Ascending aorta (tissue), 2 donors: ENCODE measurements at places on chromosomes 2 and 18. TPM values are rescaled to one million over a fixed set of nuclear protein-coding genes. Genes with fewer than 3 reads are reported as not detected.

The CD8B gene
- total RNA-seq, result not detected

The SERPINB12 gene
- total RNA-seq, result 0.32 TPM

The RAB6C gene
- total RNA-seq, result not detected

The MLPH gene
- total RNA-seq, result 91.0 TPM

The ABCG8 gene
- total RNA-seq, result not detected

GRCh38 chr2:45814951-45815621 is 163.6 kb downstream of the PRKCE start:
- H3K36me3 ChIP-seq, result no peaks in the 10 kb centered on the region
- H3K4me3 ChIP-seq, result no peak overlapping the region
- DNase-seq, result no peak
- no peaks in the 10 kb centered on the region for H3K4me1 ChIP-seq
- no peak overlapping the region for H3K27ac ChIP-seq

DNA sequence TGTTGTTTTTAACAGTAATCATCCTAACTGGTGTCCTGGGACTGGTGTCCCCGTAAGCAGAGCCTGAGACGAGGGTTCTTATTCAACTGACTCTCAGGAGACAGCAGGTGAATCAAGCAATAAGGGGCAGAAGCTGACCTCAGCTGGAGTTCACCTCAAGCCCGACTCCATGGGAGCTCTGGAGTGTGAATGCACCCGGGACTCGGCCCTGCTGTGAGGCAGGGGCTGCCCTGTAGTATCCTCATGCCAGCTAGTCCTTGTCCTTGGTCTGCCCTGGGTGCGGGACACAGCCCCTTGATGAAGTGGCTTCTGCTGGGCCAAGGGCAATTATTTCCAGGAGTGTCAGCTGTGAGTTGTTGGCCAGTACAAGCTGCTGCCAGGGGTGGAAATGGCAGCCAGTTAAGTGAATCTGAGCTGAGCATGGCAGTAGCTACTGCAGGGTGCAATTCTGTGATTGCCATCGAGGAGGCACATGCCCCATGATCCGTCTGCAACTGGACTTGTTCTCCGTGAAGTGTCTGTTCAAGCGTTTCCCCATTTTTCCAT is 54.9 kb upstream of the OTOS start:
- no peaks in the 10 kb centered on the region for H3K4me1 ChIP-seq
- no peaks in the 10 kb centered on the region for H3K27me3 ChIP-seq
- no peaks in the 10 kb centered on the region for H3K36me3 ChIP-seq
- DNase-seq, result peak; percentile 46

GRCh38 chr18:49747876-49748275 is 65.5 kb downstream of the ACAA2 start:
- no peak overlapping the region for H3K27ac ChIP-seq
- DNase-seq, result no peak
- no peaks in the 10 kb centered on the region for H3K27me3 ChIP-seq
- no peak overlapping the region for H3K4me3 ChIP-seq
- H3K4me1 ChIP-seq, result no peaks in the 10 kb centered on the region

DNA sequence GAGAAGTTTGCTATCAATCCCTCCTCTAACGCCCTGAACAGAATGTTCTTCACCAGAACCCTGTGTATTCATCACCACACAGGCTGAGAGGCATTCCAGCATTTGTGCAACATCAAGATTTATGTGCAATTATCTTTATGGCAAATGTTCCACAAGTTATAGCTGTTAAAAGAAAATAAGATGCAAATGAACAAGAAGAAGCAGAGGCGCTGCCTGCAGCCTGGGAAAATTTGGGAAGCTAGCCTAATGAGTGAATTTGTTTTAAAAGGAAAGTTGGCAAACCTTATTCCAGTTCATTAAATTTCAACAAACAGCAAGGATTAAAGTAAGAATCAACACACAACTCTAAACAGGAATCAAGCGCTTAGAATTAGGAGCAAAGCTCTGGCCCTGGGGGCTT is 5.3 kb downstream of the TPO start:
- no peak for DNase-seq
- H3K4me1 ChIP-seq, result no peaks in the 10 kb centered on the region
- no peaks in the 10 kb centered on the region for H3K36me3 ChIP-seq
- no peak overlapping the region for H3K27ac ChIP-seq

GRCh38 chr2:196821195-196821594 is 12.0 kb upstream of the C2orf66 start:
- H3K36me3 ChIP-seq, result no peaks in the 10 kb centered on the region
- no peaks in the 10 kb centered on the region for H3K27me3 ChIP-seq
- H3K4me1 ChIP-seq, result no peaks in the 10 kb centered on the region

DNA sequence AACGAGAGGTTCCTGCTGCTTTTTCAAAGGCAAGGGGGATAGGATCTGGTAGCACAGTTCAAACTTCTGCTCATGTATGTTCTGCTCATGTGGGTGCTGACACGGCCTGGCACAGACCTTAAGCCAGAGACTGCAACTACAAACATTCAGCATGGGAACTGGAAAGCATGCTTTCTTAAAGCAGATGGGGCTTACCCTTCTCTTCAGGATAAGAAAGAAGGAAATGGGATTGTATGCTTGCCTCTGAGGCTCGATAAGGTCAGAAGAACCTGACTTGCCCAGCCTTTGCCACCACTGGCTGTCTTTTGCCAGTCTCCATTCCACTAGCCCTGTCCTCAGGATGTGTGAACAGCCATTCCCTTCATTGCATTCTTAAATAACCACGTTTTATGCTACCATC is 10.7 kb downstream of the DOCK10 start:
- no peak for DNase-seq
- no peak overlapping the region for H3K27ac ChIP-seq
- H3K4me1 ChIP-seq, result no peaks in the 10 kb centered on the region
- H3K27me3 ChIP-seq, result no peaks in the 10 kb centered on the region
- no peak overlapping the region for H3K4me3 ChIP-seq

DNA sequence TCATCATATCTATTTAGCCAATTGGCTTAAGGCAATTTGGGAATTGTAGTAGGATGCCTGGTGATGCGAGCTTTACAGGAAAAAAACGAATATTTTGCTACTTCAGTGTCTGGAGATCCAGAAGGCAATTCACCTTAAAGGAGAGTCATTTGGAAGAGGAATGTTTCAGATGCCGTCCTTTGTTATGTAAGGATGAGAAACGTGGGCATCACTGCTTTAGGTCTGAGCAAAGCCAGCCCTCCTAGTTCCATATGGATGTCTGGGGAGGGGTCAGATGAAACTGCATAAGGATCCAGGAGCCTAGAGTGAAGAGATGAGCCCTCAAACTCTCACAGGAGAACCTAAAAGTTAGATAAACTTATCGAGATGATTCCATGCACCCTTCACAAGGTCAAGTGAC is 30.9 kb upstream of the DOCK10 start:
- no peak overlapping the region for H3K4me3 ChIP-seq
- H3K27ac ChIP-seq, result no peak overlapping the region
- H3K4me1 ChIP-seq, result no peaks in the 10 kb centered on the region
- DNase-seq, result no peak
- H3K27me3 ChIP-seq, result no peaks in the 10 kb centered on the region
- H3K36me3 ChIP-seq, result no peaks in the 10 kb centered on the region

DNA sequence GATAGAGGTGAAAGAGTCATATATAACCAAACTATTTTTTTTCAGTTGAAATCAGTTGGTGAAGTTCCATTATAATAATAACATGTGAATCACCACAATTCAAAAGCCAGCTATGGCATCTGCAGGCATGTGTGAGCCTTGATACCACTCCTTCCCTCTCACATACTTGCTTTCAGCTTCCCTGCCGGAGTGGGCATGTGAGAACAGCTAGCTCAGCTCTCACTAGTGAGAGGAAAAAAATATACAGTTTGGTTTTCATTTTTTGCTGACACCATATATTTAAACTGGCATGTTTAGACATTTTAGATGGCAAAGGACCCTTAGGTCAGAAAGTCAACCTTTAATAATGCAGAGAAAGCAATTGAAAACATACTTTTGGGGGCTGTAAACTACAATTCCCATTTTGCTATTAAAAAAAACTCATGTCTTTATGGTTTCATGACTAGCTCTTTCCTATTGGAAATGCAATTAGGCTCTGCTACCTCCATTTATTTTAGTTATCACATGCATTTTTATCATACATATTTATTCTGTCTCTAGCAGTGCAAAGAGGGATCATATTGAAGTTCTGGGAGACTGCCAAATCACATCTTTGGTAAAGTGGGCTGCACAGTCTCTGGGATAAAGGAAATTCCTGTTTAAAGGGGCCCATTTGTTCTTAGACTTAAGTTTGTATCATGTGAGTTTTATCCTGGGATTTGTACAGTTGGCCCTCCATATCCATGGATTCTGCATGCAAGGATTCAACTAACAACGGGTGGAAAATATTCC is 33.2 kb upstream of the SLC40A1 start:
- H3K4me1 ChIP-seq, result peaks cover 5% of the 10 kb centered on the region
- H3K36me3 ChIP-seq, result no peaks in the 10 kb centered on the region
- no peak for DNase-seq
- no peaks in the 10 kb centered on the region for H3K27me3 ChIP-seq

DNA sequence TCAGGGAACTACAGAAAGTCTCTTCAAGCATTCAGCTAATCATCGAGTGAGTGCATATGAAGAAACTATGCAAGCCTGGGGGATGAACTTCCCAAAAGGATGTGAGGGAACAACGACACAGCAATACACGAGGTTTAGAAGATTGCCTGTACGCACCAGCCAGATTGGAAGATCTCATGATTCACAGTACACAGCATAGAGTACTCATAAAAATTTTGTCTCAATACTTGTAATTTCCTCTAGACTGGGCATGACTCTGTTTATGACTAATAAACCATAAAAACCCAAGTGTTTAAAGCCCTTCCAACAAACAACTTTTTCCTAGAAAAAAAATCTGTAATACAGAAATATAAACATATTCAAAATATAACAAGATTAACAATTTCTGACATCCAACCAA is 279.7 kb downstream of the KCNJ3 start:
- H3K4me1 ChIP-seq, result no peaks in the 10 kb centered on the region
- no peak overlapping the region for H3K27ac ChIP-seq
- no peak for DNase-seq

GRCh38 chr2:120995152-120995551 is 259.5 kb downstream of the GLI2 start:
- no peak overlapping the region for H3K27ac ChIP-seq
- peaks cover 8% of the 10 kb centered on the region for H3K36me3 ChIP-seq
- no peaks in the 10 kb centered on the region for H3K27me3 ChIP-seq
- no peak overlapping the region for H3K4me3 ChIP-seq
- DNase-seq, result no peak
- no peaks in the 10 kb centered on the region for H3K4me1 ChIP-seq

- H3K36me3 ChIP-seq, result no peaks in the 10 kb centered on the region
- H3K4me3 ChIP-seq, result no peak overlapping the region
- H3K4me1 ChIP-seq, result no peaks in the 10 kb centered on the region
- no peak for DNase-seq
Observed at GRCh38 chr2:53600815-53601214, 166.8 kb upstream of the CHAC2 start.

DNA sequence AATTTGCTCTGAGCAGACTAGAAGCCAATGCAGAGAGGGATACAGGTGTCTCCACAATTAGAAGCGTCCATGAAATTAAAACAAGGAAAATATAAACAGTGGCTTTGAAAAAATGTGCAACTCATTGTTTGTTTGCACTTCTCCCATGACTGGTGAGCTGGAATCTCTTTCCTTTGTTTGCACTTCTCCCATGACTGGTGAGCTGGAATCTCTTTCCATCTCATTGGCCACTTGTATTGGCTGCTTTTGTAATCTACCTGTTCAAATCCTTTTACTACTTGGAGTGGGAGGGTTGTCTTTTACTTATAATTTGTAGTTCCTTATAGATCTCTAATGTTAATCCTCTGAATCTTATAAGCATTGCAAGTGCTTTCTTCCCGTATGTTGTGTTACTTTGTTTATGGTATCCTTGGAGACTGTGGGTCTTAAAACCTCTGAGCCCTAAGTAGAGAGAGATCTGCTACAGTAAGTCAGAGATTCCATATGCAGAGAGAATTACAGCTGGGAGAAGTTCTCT is 94.1 kb downstream of the RTN4 start:
- H3K4me1 ChIP-seq, result no peaks in the 10 kb centered on the region
- H3K4me3 ChIP-seq, result no peak overlapping the region
- DNase-seq, result no peak
- no peaks in the 10 kb centered on the region for H3K27me3 ChIP-seq

GRCh38 chr18:3832025-3832638 is 382.2 kb downstream of the TGIF1 start:
- no peaks in the 10 kb centered on the region for H3K4me1 ChIP-seq
- H3K27me3 ChIP-seq, result no peaks in the 10 kb centered on the region
- no peak for DNase-seq
- H3K4me3 ChIP-seq, result no peak overlapping the region
- no peak overlapping the region for H3K27ac ChIP-seq

DNA sequence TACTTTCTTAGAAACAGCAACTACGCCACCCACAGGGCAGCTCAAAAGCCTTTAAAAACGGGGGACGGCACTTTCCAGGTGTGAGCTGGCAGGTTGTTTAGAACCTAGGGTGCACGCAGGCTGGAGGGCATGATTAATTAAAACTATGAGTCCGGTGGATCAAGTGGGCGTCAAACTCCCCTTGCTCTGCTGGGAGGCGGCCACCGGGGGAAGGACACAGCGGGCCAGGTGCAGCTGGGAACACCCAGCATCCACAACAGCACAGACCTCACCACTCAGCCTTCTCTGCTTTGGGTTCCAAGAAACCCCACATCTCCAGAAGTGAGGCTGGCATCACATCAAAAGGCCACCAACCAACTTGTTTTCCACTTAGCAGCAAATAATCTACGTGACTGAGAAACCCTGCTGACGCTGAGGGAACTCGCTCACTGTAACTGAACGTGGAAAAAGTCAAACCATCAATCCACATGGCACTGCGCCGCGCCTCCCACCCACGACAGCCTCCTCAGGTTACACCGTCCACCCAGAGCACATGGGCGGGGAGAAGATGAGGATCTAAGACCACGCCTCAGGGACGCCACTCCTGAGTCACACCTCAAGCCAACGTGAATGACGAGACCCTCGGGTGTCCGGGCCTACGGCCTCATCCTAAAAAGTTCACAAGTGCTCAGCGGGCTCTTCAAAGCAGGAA is 118.2 kb downstream of the ZNF516 start:
- peaks cover 26% of the 10 kb centered on the region for H3K36me3 ChIP-seq
- no peaks in the 10 kb centered on the region for H3K4me1 ChIP-seq
- no peaks in the 10 kb centered on the region for H3K27me3 ChIP-seq
- H3K27ac ChIP-seq, result no peak overlapping the region
- no peak overlapping the region for H3K4me3 ChIP-seq
- DNase-seq, result no peak

GRCh38 chr2:213227458-213227857 is 56.8 kb upstream of the SPAG16 start:
- no peaks in the 10 kb centered on the region for H3K36me3 ChIP-seq
- no peak overlapping the region for H3K4me3 ChIP-seq
- no peaks in the 10 kb centered on the region for H3K4me1 ChIP-seq
- H3K27ac ChIP-seq, result no peak overlapping the region

- peak overlapping the region; percentile 71 for H3K4me3 ChIP-seq
- H3K4me1 ChIP-seq, result peaks cover 4% of the 10 kb centered on the region
- no peaks in the 10 kb centered on the region for H3K36me3 ChIP-seq
- no peaks in the 10 kb centered on the region for H3K27me3 ChIP-seq
Observed at GRCh38 chr2:54557601-54558187, 101.6 kb downstream of the SPTBN1 start.
